ENCODE measurements at places on chromosomes 3 and 15. TPM values are rescaled to one million over a fixed set of nuclear protein-coding genes. Genes with fewer than 3 reads are reported as not detected.

GRCh38 chr15:58380280-58380945 lies 51.4 kb upstream of the LIPC start:
- DNase-seq = no peak

DNA sequence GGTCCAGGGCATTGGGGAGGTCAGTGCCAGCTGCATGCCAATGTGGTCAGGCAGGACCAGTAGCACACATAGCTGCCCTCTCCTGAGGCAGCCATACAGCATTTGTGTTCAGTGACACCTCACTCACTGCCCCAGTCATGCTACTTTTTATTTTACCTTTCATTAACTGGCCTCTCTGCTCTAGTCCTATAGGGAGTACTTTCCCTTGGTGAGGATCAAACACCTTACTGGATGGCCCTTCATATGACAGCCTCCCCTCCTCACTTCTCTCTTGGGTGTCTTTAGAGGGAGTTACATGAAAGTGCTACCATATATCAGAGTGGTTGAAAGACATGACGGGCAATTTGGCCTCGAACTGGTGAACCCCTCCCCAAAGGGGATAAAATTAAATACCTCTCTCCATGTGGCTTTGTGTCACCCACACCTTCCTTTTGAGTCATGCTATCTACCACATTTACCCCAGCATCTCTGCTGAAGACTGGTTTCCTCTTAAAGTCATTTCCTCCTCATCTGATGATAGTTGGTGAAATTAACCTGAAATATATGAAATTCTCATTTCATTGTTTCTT lies 17.6 kb downstream of the RLBP1 start:
- no peak for DNase-seq

- no peak for DNase-seq
Observed at GRCh38 chr3:39173318-39174125, 18.9 kb downstream of the XIRP1 start.

DNA sequence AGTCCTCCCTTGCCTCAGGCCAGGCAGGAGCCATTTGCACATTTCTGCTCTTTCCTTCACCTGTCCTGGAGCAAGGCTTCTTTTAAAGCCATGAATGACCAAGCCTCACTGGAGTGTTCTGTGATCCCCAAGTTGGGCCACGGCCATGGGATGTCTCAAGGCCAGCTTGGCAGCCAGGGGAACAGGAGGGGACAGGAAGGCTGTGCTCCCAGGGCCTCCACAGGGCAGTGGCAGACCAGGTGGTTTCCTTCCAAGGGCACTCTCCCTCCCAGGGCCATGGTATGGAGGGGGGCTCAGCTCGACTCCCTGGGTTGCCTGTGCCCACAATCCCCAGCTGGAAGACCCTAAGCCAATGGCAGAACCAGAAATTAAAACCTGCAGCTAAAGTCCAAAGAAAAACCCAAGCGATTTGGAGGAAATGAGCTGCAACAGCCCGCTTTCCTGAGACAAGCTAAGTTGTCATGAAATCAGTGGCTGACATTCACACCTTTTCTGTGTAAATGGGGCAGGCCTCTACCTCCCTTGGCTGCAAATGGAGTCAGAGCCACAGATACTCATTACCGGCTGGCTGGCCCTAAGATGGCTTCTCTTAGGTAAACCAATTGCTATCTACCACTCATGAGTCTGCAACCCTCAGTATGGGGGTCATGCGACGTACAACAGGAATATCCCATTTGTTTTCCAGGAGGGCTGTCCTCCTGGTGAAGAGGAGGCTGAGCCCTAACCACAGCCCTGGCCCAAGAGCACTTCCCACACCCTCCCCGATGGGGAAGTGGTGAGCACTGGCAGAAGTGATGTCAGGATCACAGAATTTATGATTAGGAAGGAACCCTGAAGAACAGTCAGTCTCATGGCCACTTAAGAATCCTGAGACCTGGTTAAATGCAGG lies 83.3 kb downstream of the SNRK start:
- no peak for DNase-seq

GRCh38 chr3:188149587-188149986 lies 4.4 kb upstream of the LPP start:
- DNase-seq = no peak

DNA sequence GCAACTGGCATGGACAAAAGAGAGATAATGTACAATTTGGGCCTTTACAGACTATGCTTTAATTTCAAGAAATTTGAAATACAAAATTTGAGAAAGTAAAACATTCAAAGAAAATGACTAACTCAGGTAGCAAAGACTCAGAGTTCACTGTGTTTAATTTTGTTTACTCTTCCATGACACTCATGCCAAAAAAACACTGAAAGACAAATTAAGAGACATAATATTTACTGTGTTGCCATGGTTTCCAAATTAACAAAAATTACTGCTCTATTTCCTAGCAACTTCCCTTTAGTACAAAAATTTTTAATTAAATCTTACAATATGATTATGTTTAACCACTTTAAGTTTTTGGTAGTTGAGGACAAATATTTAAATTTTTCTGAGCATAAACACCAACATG lies 29.6 kb downstream of the LRRFIP2 start:
- no peak for DNase-seq

FANCD2OS gene
- total RNA-seq = not detected

- DNase-seq = no peak
Observed at GRCh38 chr15:36866896-36867295, 233.5 kb downstream of the MEIS2 start.

- no peak for DNase-seq
Observed at GRCh38 chr3:53495520-53496391, 1.3 kb downstream of the CACNA1D start.

GRCh38 chr3:190424478-190425439 lies 24.9 kb downstream of the TMEM207 start:
- DNase-seq = peak; percentile 25

DNA sequence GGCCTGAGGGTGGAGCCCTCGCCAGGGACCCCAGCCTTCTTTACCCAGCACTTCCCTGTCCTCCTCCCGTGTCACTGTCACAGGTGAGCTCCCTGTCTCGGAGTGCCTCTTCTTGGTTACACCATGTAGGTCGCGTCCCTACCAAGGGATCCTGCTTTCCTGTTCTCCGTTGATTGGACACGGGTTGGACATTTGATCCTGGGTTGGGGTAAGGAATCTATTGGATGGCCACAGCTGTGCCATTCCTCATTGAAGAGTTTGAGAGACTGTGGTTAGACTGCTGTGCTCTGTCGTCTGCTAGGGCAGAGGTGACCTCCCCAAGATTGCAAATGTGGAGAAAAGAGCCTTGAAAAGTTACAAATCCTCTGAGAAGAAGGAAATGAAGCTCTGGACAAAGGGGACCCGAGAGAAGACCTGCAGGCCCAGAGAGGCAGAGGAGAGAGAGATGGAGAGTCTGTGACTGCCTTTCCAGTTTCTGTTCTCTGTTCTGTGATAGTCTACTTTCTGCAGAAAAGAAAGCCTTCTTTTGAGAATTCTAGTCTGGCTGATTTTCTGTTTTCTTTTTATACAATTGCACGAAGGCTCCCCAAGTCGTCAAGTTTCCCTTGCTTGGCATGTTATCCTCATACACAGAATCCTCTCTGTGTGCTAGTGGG lies 325.7 kb upstream of the RGMA start:
- DNase-seq = no peak

GRCh38 chr3:82773207-82773606 lies 1011.8 kb upstream of the GBE1 start:
- no peak for DNase-seq

GP5 gene
- 0.31 TPM for total RNA-seq

- no peak for DNase-seq
Observed at GRCh38 chr3:108136561-108137459, 46.0 kb upstream of the CD47 start.

HHLA2 gene
- total RNA-seq = 1.0 TPM

DNA sequence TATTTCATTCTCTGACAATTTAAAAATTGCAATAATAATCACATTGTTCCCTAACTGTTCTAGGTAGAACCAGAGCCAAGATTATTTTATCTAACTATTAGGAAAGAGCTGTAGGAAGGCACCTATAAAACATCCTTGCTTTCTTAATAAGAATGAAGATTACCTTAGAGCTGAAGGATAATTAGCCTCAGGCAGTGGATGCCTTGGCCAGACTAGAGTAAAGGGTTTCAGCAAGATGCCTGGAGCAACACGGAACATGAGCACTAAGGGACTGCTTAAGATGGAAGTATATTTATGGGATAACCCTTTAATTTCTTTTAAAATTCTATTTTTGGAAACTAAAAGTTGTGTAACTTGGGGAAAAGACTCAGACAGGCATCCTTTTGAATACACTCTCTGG lies 456.6 kb upstream of the RBMS3 start:
- no peak for DNase-seq

GRCh38 chr3:110265302-110265701 lies 806.3 kb upstream of the NECTIN3 start:
- no peak for DNase-seq

GRCh38 chr3:86711634-86712033 lies 279.3 kb downstream of the VGLL3 start:
- no peak for DNase-seq

- DNase-seq = no peak
Observed at GRCh38 chr15:88748081-88748480, 55.2 kb upstream of the ACAN start.

DNA sequence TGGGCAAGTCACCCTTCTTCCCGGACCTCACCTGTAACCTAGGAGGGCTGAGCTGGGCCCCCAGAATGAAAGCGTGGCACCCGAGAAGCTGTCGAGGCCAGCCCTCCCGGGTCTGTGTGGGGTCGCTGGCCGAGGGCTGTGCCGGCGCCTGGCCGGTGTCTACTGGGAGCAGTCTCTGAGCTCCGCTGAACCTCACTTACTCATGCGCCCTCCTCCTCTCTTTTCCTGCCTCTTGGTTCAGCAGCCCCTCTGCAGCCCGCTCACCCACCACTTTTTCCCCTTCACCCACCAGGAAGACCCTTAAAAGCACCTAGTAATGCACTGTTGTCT lies 419 bp downstream of the HYKK start:
- no peak for DNase-seq

- DNase-seq = no peak
Observed at GRCh38 chr15:90427185-90427584, 39.1 kb downstream of the IQGAP1 start.

MAP2K1 gene
- total RNA-seq = 69.2 TPM

- no peak for DNase-seq
Observed at GRCh38 chr3:170699158-170700053, 113.5 kb upstream of the SLC7A14 start.

GOLGA8J gene
- not detected for total RNA-seq

- DNase-seq = no peak
Observed at GRCh38 chr3:111352585-111352984, 189.4 kb upstream of the CD96 start.

DNA sequence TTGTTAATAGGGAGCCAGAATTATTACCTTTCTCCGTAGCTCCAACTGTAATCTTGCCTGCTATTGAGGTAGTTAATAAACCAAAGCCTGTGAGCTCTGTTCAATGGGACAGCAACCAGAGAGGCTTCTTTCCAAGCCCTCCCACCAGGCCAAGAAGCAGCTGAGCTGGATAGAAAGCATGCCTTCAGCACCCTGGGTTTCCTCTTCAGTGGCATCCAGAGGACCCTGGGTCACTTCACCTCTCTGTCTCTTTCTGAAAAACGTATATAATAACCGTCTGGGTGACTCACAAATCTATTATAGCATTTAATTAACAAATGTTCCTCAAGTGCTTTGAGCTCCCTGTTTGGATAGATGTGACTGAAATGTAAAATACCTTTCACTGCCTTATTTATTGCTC lies 420.0 kb downstream of the LPP start:
- DNase-seq = no peak

DNA sequence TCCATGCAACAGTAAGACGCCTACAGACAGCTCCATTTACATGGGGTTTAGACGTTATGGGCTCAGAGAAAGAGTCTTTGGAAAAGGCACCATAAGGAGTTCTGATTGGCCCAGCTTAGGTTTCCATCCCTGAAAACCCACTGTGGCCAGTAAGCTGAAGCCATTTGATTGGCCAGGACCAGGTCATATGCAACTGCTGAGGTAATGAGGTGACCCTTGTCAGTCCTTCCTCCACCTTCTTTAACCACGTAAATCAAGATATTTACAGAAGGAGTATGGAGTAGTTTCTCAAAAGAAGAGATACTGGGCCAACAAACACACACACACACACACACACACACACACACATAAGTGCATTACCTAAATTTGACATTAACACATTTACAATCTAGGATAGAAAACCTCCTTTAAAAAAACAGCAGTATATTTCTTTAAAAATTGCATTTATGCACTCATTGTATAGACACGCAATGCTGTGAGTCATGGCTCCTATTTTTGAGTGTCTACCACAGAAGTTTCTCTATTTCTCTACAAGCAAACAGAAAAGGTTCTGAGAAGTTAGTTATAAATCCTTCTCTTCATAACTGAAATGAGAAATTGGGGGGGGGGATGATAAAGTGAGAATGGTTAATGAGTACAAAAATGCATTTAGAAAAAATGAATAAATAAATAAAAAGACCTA lies 16.3 kb upstream of the MB21D2 start:
- DNase-seq = no peak

CYP19A1 gene
- total RNA-seq = not detected

DNA sequence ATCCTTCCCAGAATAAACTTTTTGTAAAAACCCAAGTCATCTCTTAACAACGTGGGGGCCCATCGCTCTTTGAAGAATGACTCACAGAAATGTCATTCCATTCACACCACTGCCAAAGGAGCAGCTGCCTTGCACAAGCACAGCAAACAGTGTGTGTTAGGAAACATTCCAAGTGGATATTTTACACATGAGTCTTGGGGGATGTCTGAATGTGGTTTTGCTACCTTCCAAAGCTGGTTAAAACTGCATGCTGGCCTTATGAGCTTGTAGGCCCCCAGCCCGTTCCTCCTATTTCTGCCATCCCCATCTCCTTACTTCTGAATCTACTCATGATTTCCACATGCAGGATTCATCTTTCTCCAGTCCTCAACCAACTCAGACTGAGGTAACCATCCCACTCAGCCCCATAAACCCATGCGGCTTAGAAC lies 130.8 kb downstream of the CPNE4 start:
- no peak for DNase-seq

CLSTN2 gene
- total RNA-seq = not detected

AADAC gene
- total RNA-seq = not detected

BUB1B gene
- total RNA-seq = 50.3 TPM

- no peak for DNase-seq
Observed at GRCh38 chr15:95795386-95795785, 535.1 kb upstream of the NR2F2 start.

CLEC3B gene
- not detected for total RNA-seq

All from CD8-positive, alpha-beta memory T cell (primary cell).